CD4-positive, alpha-beta T cell treated with Interleukin-2 at 100 ng/mL for 4 hours (primary cell): ENCODE measurements at places on chromosomes 2 and 18.

- no peak for DNase-seq
Measured at GRCh38 chr2:235536711-235537110, 42.9 kb downstream of the AGAP1 start.

DNA sequence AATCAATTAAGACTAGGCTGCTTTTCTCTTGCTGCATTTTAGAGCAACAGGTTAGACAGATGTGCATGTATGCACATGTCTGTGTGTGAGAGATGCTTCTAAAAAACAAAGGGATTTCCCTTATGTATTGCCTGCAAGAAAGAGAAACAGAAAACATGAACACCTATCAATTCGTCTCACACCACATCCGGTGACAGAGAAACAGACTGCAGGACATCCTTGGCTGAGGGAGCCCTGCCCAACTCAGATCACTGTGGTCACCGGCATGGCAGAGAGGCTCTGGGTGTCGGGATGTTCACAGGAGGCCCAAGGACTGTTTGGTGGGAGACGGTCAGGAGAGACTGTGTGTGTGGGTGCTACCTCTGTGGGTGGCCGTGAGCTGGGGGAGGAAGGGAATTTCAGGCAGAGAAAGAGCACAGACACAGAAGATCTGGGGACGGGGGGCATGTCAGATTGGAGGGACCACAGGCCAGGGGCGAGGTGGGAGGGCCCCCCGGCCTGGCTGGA, 24.9 kb downstream of the FHL2 start:
- peak; percentile 39 for DNase-seq

- DNase-seq, result no peak
Measured at GRCh38 chr2:54529935-54530334, 73.8 kb downstream of the SPTBN1 start.

DNA sequence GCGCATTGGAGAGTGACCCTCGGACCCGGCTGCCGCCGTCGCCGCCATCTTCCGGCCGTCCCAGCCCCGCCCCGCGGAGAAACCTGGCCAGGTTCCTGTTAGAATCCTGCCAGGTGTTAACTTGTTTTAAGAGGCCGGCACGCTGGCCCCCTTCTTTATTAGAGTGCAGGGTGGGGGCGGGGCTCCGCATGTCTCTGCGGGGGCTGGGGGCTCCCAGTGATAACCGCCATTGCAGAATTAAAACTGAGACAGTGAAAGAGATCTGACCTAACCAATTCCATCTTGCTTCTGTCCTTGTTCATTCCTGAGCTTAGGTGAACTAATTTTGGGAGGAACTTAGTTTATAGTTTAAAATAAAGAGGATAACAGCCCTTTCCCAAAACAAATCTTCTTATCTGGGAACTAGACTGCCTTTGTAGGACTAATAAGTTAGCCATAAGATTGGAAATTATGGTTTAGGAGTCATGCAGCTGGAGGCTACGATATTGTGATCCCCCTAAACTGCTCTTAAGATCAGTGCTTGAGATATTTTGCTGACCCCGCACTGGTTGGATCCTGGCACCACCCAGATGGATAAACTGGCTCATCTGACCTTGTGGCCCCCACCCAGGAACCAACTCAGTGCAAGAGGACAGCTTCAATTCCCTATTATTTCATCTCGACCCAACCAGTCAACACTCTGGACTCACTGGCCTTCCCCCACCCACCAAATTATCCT, 543 bp upstream of the STARD7 start:
- DNase-seq, result no peak

DNA sequence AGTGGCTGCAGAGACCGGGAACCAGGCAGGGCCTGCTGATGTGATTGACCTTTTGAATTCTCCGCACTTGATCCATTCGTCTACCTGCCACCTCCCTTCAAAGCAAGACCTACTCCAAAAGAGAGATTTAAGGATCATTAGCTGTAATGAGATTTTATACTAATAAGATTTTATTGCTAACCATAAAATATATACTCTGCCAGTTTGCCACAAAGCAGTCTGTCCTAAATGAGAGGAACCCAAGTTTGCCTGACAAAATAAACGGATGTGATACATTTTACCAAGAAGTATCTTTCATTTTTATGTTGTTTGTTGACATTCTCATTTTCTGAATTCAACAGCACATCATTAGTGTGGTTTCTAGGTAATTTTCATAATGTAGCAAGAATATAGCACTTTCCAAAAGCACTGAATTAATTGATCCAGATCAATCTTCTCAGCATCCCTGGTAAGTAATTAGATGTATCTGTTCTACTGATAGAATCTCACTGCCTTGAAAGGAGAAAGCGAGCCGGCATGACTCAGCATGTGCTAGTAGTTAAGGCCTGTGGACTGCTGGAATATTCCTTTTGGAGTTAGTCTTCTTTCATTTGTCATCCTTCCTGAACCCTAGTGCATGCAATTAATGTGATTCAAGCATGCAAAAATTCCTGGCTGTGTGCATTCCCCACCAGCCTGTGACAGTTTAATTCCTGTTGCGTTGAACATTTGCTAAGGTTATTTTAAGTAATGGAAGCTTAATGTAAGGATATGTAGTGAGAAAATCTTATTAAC, 128.5 kb downstream of the ARL6IP6 start:
- no peak for DNase-seq
